Caco-2 (cell line): ENCODE measurements at places on chromosomes 16 and 17. TPM values are rescaled to one million over a fixed set of nuclear protein-coding genes. Genes with fewer than 3 reads are reported as not detected.

Gene SEPTIN1
- 0.21 and 0.34 TPM in 2 replicates for total RNA-seq

Gene USH1G
- 0.48 and 0.77 TPM in 2 replicates for total RNA-seq

Gene CLCN7
- 119 and 127 TPM in 2 replicates for total RNA-seq

Gene MYH4
- 0.05 and 0.12 TPM in 2 replicates for total RNA-seq

Gene SRSF1
- total RNA-seq: 308 and 325 TPM in 2 replicates

Gene NUBP1
- 25.3 and 28.3 TPM in 2 replicates for total RNA-seq

Gene TMEM114
- not detected in 2 replicates for total RNA-seq

Gene KRTAP3-1
- 7.4 and 7.9 TPM in 2 replicates for total RNA-seq

Gene SPATA22
- total RNA-seq: not detected in 2 replicates

Gene TMEM204
- total RNA-seq: not detected in 2 replicates

Gene STARD3
- total RNA-seq: 42.6 and 55.5 TPM in 2 replicates

Gene STH
- not detected in 2 replicates for total RNA-seq

Gene CD300LB
- not detected in 2 replicates for total RNA-seq

Gene KRT31
- total RNA-seq: not detected in 2 replicates

Gene TXNDC11
- total RNA-seq: 23.5 and 24.3 TPM in 2 replicates

Gene FBXW10
- total RNA-seq: 0.11 TPM in 1 of 2 replicates, not detected in the other
